Nucleus accumbens (tissue), 56 donors: ENCODE measurements at places on chromosomes 4 and X.
A peak's percentile ranks its signal among the peaks of the same experiment; 100 is the strongest.

GRCh38 chr4:174451718-174452296 lies 70.5 kb downstream of the HPGD start:
- DNase-seq: no peak

DNA sequence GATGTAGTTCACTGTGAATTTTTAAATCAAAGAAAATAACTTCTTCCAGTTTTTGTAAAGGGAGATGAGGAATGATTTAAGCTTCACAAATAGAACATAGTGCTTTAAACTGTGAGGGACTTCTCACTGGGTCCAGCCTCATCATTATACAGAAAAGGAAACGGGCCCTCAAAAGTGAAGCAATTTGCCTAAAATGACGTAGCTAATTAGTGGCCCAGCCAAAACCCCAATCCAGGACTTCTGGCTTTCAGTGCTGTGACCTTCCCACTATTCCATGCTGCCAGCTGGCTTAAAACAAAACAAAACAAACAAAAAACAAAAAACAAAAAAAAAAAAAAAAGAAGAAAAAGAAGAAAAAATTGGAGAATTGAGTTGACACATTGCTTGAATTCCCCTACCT lies 45.0 kb upstream of the STOX2 start:
- peak; percentile 6 for DNase-seq

DNA sequence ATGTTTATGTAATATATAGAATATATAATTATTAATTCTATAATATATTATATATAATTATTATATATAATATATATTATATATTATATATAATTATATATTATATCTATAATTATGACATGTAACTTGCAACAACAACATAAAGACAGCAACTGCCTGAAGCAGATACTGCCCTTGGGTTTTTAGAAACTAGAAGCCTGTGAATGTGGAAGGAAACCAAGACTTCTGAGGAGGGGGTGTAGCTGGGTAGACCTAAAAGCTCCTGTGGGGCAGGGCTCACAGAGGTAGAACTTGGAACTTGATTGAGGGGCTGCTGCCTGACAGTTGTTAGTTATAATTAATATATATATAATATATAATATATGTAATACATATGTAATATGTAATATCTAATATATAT lies 167.2 kb upstream of the SLIT2 start:
- DNase-seq: no peak

GRCh38 chr4:102625232-102625930 lies 124.2 kb downstream of the NFKB1 start:
- DNase-seq: no peak

DNA sequence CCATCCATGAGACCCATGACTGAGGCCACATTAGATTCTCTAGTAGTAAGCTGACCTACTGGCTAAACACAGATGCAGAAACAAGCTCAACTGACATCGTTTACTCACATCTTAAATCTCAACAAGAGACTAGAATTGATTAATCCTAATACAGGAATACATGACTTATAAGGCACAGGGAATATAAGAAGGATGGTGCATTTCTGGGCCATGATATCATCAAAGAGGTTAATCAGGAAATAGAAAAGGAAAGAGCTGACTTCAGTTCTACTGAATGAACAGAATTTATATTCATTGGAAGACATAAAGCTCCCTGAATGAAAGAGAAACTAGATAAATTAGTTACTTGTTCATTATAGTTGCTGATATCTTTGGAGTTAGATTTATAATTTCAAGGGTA lies 1406.5 kb downstream of the STIM2 start:
- DNase-seq: no peak

DNA sequence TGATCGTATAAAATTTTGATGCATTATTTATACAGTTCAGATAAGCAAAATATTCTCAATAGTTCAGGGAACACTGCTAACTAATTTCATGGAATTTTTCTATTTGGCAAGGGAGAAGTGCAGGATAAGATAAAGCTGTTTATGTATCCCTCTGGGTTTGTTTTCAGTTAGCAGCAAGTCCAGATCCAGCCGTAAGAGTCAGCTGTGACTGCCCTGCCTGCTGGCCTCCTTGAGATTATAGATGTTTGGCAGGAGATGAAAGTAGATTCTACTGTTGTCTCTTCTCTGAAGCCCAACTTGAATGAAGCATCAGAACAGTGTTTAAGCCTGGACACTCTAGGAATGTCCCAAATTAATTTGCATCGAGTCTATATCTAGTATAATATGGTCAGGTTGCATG lies 29.5 kb downstream of the ANTXR2 start:
- no peak for DNase-seq

DNA sequence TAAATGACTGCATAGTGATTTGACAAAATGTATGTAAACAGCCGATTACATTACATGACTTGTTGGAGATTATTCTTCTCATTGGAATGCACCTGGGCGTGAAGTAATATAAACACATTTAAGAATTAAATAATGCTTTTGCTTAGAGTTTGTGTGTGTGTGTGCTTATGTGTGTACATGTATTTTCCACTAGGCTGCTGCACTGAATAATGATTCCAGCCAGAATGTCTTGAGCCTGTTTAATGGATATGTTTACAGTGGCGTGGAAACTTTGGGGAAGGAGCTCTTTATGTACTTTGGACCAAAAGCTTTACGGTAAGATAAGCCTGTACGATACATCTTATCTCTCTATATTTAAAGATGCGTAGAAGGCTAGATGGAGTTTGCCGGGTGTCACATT lies 12.6 kb downstream of the NEIL3 start:
- DNase-seq: no peak

- DNase-seq: no peak
Measured at GRCh38 chr4:124433044-124433443, 279.5 kb downstream of the ANKRD50 start.

DNA sequence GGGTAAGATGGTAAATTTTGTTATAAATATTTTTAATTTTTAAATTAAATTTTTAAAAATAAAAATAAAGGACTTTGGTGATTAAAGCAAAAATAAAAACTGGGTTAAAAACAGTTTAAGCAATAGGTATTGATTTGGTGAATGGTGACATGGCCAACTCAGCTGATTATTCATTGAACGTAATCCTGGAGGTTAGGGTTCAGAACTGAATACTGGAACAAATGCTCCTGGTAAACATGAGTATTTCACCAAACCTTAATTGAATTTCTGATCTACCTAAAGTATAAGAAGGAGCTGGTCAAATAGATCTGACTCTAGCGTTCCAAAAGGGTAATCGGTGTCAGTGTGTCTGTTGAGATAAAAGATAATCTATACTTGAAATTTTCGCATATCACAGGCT lies 141.8 kb downstream of the SHROOM3 start:
- DNase-seq: no peak

GRCh38 chr4:159370286-159370685 lies 267.4 kb downstream of the RAPGEF2 start:
- no peak for DNase-seq

DNA sequence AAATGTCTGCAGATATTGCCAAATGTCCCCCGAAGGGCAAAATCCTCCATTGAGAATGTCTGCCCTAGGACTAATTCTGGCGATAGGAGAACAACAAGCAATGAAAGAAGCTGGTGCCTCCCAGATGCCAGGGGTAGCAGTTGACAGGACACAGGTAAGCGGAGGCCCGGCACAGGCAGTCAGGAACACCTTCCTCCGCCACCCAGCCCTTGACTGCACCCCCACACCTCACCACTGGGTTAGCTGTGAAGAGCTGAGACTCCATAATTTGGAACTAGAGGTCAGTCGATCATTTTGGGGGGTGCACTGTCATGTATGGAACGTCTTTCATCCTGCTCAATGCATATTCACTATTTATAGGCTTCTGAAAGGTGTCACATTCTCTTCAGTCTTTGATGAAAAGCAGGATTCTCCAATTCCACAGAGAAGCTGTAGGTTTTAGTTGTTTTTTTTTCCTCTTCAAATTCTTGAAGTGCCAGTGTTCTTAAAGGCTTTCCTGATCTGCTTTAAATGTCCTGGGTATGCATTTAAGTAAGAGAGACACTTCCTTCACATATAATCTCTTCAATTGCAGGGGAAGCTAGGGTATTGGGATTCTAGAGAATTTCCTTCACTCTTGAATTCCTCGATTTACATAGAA lies 111.6 kb upstream of the ZFP42 start:
- DNase-seq: no peak

- DNase-seq: no peak
Measured at GRCh38 chr4:189001283-189001970, 862.2 kb downstream of the TRIML1 start.

- DNase-seq: no peak
Measured at GRCh38 chr4:132502096-132502552, 647.0 kb upstream of the PCDH10 start.

GRCh38 chr4:182493377-182493776 lies 250.2 kb downstream of the TENM3 start:
- DNase-seq: no peak

- no peak for DNase-seq
Measured at GRCh38 chr4:10006601-10007435, 14.5 kb downstream of the SLC2A9 start.

DNA sequence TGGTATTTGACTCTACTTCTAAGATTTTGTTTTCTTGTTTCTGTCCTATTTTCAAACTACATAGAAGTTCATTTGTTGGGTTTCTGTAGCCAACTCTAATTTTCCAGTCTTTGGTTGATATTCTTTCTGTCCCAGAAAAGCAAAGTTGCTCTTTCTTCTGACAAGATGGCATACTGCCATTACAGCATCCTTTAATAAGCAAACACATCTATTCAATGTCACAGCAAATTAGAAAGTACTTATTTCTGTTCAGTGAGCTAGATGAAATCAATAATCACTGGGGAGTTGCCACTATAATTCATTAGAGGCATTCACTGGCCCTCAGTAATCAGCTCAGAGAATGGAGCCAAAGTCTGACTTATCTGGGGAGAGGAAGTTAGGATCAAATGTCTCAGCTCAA lies 1258.0 kb upstream of the IGFBP7 start:
- no peak for DNase-seq

DNA sequence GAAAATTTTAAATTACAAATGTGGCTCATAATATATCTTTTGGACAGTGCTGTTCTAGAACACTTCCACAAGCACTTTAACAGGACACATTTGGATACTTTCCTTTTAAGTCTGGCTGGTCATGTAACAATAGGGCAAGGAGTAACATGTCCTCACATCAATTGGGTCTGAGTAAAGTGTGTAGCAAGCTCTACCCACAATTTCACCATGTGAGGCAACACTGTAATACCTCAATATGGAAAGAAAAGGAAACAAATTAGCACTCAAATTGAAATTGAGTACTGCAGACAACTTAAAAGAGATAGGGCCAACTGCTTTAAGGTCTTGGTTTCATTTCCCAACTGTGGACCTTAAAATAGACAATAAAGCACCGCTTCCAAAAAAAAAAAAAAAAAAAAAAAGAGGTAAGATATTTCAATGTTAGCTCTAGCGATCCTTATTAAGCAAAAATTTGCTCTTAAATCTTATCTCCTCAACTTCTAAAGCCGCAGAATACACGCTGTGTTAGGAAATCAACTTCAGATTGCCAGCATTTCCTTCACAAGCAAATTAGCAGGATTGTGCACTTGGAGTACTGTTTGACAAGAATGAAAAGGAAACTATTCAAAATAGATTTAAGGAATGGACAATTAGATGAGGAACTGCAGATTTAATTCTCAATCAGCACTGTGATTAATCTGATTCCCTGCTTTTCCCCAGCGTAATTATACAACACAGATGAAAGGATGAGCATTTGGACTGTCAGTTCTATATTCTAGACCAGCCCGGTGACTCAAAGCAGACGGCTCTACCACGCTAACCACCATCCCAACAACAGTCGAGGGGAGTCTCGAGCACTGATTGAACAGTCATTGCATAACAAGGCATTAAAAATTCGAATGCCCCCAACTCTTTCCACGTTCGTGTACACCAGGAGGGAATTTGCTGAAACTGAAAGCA lies 1.6 kb downstream of the CASK start:
- no peak for DNase-seq

- DNase-seq: no peak
Measured at GRCh38 chr4:81032771-81033684, 2.5 kb downstream of the BMP3 start.
